ENCODE measurements at places on chromosomes 6 and 20.
A peak's percentile ranks its signal among the peaks of the same experiment; 100 is the strongest.

GRCh38 chr6:64712606-64713005, 994.4 kb downstream of the EYS start:
- DNase-seq: no peak

DNA sequence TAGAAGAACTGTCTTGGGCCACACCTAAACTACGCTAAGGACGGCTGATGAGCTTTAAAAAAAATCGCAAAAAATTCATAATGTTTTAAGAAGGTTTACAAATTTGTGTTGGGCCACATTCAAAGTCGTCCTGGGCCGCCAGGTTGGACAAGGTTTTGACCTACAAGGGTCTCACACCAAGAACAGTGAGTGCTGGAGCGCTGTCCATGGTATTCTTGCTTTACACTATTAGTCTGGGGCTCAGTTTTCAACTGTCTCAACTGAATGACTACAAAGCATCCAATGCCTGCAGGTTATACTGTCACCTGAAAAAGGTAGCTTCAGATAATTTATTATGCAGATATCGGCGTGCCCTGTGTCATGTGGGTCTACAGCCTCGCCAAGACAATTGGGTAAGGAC, 3.7 kb upstream of the FAXC start:
- no peak for DNase-seq

DNA sequence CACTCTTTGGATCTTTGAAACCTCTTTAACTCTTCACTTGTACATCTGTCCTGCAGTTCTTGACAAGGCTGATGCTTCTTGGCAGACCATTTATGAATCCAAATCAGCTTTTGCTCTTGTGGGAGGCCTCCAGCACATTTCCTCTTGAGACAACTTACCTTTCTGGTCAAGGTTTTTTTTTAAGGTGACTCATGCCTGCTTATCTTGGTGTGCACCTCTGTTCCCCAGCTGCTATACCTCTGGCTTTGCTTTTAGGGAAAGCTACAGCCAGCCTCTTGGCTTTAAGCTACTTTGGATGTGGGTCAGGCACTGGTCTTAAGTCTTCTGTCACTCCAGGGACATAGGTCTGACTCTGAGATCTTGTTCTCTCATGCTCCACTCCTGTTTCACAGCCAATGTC, 106.5 kb downstream of the PHF3 start:
- no peak for DNase-seq

- DNase-seq: peak; percentile 3
Observed at GRCh38 chr6:141988954-141989705, 143.6 kb upstream of the GJE1 start.

DNA sequence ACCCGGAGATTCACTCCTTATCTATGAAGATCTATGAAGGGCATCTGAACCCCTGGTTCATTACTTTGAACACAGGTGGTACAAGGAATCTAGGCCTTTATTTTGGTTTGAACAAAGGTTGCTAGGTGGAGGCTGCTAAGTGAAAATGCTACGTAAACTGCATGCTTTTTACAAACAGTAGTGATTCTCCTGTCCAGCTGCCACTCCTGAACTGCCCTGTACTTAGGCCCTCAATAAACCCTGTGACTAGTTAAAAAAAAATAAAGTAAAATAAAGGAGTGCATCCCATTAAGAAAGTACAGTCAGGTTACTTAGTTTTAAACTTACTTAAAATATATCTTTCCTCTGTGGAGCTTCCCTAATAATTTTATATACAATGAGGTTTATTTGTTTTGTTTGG, 27.7 kb upstream of the ARG1 start:
- no peak for DNase-seq

DNA sequence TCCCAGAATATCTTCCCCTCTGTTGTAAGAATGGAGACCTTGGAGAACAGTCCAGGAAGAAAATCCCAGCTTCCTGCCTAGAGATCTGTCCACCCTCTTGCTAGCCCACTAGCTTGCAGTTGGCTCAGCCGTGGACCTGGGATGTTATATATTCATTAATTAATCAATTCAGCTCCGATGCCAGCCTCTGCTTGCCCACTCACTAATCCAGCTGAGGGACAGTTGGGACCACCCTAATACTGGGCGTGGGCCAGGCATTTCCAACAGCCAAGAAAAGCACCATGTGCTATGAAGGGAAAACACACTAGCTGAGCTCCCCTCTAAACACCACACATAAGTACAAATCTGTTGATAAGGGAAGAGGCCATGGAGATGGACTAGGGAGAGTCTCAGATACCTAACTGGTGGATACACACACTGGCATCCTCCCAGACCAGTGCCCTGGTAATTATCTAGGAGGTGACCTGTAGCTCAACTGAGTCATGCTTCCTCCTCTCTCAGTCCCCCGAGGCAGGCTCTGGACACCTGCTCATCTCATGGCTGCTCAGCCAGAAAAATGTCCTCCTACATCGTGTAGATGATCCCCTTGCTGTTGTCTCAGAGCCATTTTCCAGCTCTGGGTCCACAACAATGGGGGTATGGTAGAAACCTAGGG, 78.9 kb downstream of the ANKRD60 start:
- DNase-seq: no peak

DNA sequence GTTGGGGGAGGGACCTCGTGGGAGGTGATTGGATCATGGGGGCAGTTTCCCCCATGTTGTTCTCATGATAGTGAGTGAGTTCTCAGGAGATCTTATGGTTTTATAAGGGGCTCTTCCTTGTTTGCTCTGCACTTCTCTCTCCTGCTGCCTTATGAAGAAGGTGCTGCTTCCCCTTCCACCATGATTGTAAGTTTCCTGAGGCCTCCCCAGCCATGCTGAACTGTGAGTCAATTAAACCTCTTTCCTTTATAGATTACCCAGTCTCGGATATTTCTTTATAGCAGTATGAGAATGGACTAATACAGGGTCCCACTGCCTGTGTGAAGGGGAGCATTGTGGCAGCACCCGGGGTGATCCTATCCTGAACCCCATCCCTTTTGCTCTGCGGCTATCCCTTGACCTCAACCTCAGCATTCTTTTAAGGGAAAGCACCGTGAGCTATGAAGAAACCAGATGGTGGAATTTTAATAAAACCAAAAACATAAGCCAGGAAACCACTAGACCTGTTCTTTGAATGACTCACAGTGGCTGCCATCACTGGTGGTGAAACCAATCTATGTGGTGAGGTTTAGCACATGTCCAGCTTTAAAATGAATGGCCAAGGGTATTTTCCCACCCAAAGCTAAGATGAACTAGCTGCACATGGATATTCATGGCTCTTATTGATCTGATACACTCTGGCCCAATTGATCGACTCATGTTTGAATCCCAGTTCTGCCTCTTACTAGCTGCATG, 62.2 kb downstream of the ZDHHC14 start:
- DNase-seq: no peak

DNA sequence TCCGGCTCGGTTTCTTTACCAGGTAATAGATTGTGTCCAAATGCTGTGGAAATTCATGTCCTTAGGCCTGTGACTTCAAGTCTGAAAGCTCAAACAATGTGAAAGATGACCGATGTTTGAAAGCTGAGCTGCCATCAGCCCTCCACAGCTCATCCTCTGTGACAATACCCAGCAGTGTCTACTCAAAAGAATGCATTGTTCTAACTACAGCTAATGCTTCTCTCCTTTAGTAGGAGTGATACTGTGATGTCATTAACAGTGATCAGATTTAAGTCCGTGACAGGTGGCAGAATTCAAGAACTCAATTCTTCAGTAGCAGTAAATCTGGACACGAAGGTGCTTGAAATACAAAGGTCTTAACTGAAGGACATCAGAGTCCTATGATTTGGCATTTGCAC, 97.3 kb downstream of the RCAN2 start:
- no peak for DNase-seq

GRCh38 chr20:17023806-17024205, 203.0 kb upstream of the PCSK2 start:
- no peak for DNase-seq

DNA sequence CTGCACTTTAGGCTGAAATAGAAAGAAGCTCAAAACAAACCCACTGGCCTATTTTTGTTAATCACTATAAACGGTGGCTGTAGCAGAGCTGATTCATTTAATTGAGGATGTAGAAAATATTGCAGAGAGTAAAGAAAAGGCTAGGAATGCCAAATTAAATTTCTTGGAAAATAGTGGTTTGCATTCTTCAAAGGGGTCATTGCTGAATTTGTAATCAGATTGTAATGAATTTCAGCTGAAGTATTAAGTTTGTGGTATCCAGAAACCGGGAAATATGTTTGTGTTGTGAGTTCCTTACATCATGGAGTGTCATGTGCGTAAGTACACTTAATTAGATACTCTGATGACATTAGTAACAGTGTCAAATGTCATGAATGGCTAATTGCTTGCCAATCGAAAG, 203.0 kb downstream of the SAMD5 start:
- no peak for DNase-seq

DNA sequence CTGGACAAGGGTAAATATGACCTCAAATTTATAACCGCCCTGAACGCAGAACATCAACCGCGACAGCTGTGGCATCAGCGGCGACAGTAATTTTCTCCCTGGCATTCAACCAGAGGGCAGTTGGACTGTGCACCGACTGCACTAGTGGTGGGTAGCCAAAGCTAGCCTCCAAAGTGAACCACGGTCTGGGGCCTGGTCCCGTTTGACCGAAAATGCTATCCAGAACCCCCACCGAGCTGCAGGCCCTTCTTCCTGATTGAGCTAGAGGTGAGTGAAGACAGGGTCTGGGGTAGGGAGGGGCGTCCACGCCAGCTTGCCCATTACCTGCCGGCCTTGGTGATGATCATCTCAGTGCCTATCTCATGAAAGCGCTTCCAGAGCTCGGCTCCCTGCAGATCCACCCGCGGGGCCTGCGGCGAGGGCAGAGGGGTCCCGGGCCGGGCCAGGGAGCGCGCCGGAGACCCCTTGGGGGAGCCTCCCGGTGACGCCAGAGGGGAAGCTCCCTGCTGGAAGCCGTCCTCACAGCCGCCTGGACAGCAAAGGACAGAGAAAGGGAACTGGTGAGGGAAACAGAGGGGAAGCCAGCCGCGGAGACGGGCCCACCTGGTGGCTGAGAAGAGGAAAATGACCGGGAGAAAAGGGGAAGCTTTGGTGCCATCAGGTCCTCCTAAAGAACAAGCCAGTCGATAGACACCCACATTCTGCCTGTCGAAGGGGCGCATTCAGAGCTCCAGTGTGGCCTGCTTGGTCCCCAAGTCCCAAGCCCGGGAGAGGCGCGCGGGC, 2.0 kb downstream of the TBX18 start:
- no peak for DNase-seq

GRCh38 chr6:149223120-149223903, 94.2 kb upstream of the TAB2 start:
- no peak for DNase-seq

DNA sequence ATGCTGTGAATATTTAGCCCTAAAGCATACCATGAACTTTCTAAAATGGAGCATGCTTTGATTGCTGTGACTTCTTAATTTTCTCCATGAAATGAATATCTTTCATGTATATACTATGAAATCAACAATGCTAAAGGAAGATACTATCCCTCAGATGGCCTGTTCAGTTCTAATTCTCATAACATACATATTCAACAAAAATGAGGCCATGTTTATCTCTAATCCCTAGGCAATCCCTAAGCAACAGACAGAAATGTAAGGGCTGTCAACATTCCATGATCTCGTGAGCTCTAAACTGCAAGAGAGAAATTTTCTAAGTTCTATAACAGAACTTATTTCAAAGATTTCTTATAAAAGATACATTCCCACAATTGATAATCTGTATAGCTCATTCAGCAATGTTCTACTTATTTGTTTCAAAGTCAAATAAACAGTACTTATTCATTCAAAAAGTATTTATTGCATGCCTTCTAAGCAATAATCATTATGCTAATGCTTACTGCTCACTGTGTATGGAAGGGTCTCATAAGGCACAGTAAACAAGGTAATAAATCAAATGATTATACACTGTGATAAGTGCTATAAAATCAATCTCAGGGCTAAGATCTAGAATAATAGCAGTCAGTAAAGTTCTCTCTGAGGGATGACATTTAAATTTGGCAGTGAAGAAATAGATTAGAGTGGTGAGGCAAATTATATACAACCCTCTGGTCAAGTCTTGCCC, 492.9 kb downstream of the PHF3 start:
- no peak for DNase-seq

- no peak for DNase-seq
Observed at GRCh38 chr20:61128701-61129269, 123.3 kb upstream of the CDH4 start.

- DNase-seq: no peak
Observed at GRCh38 chr6:91080871-91081270, 494.0 kb upstream of the MAP3K7 start.

Measured in CD4-positive, alpha-beta T cell treated with Interleukin-6 for 4 hours (primary cell).